MCF 10A (cell line): ENCODE measurements at places on chromosomes 3 and 15. TPM values are rescaled to one million over a fixed set of nuclear protein-coding genes. Genes with fewer than 3 reads are reported as not detected.

- DNase-seq: no peak
- H3K4me1 ChIP-seq: peaks cover 6% of the 10 kb centered on the region
- no peak overlapping the region for H3K27ac ChIP-seq
Observed at GRCh38 chr3:40312661-40313226, 3.2 kb downstream of the EIF1B start.

GRCh38 chr3:187975561-187976364 lies 178.2 kb upstream of the LPP start:
- H3K4me1 ChIP-seq: peaks cover 21% of the 10 kb centered on the region
- no peaks in the 10 kb centered on the region for H3K27me3 ChIP-seq
- no peak overlapping the region for H3K27ac ChIP-seq

GRCh38 chr3:100518983-100519382 lies 26.6 kb downstream of the TMEM45A start:
- no peaks in the 10 kb centered on the region for H3K27me3 ChIP-seq
- no peaks in the 10 kb centered on the region for H3K36me3 ChIP-seq
- H3K27ac ChIP-seq: peak overlapping the region; percentile 26
- DNase-seq: peak; percentile 46
- peaks cover 16% of the 10 kb centered on the region for H3K4me1 ChIP-seq

GRCh38 chr15:99565299-99566156 lies at the start of gene MEF2A:
TSS of gene MEF2A (plus strand) at chr15:99565984. CDS start at chr15:99633120, 67,136 bp downstream.
- no peaks in the 10 kb centered on the region for H3K36me3 ChIP-seq
- H3K4me3 ChIP-seq: peak within 1 kb of the TSS; percentile 98
- peak; percentile 90 for DNase-seq
- peak within 1 kb of the TSS; percentile 89 for H3K27ac ChIP-seq
- H3K27me3 ChIP-seq: no peaks in the 10 kb centered on the region
- H3K4me1 ChIP-seq: peaks cover 10% of the 10 kb centered on the region

DNA sequence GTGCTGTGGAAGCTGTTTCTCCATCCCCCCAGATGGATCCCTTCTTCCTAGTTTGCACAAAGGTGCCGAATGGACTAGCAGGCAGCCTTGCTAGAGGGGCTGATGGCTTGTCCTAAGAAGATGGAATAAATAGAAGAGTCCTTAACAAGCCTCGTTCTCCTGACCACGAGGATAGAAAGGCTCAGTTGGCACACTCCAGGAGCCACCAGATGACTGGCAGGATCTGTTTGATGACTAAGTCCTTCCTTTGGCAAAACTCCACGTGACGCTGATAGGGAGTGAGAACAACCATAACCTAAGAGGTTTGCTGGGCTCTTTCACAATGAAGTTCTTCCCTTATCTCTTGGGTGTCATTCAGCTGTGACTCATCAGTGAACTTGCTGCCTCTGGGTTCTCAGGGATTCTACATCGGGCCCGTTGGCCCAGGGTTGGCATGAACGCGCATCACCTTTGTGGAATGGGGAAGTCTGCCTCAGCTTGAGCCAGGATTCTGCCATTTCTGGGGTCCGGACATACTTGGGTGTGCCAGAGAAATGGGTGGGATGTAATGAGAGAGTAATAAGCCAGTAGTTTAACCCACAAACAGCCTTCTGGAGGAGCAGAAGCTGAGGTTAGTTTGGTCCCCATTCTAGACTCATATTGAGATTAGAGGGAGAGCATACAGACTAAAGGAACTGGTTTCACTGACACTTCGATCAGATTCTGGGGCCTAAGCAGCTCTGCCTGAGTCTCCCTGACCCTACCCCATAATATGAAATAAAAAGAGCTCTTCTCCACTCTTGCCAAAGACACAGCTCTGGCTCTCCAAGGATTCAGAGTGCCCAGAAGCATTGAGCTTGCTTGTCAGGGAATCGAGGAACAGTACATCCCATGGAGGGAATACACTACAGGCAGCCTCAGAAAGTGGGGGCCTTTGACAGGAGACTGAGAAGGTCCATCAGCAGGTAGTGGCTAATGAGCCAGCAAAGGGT lies 2.0 kb upstream of the MELTF start:
- H3K4me1 ChIP-seq: peaks cover 25% of the 10 kb centered on the region
- DNase-seq: peak; percentile 100

- no peaks in the 10 kb centered on the region for H3K27me3 ChIP-seq
- H3K4me3 ChIP-seq: peak overlapping the region; percentile 38
- no peaks in the 10 kb centered on the region for H3K36me3 ChIP-seq
- peak overlapping the region; percentile 83 for H3K27ac ChIP-seq
- DNase-seq: peak; percentile 50
- peaks cover 13% of the 10 kb centered on the region for H3K4me1 ChIP-seq
Observed at GRCh38 chr15:98035577-98036010, 75.1 kb downstream of the ARRDC4 start.

DNA sequence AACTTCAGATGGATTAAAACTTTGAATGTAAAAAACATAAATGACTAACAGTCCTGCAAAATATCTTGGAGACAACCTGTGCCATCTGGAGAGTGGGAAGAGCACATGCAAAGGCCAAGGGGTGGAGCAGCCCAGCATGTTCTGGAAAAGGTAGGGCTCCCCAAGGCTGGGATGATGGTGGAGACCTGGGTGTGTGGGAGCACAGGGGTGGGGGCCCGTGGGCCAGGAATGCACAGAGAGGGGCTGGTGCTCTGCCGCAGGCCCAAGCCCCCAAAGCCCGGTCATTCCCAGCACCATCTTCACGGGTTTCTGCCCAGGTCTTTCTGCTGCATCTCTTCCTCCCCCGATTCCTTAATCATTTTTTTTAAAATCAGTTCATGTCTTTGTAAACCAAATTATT lies 9.7 kb upstream of the GATA2 start:
- peaks cover 40% of the 10 kb centered on the region for H3K27me3 ChIP-seq
- no peak overlapping the region for H3K27ac ChIP-seq
- H3K4me1 ChIP-seq: no peaks in the 10 kb centered on the region
- H3K36me3 ChIP-seq: no peaks in the 10 kb centered on the region

GRCh38 chr3:141335531-141336061 lies 32.7 kb upstream of the ZBTB38 start:
- H3K36me3 ChIP-seq: no peaks in the 10 kb centered on the region
- no peak overlapping the region for H3K4me3 ChIP-seq

GRCh38 chr15:63605816-63606215 lies 8.6 kb downstream of the FBXL22 start:
- H3K36me3 ChIP-seq: peaks cover 6% of the 10 kb centered on the region
- no peaks in the 10 kb centered on the region for H3K27me3 ChIP-seq
- peaks cover 7% of the 10 kb centered on the region for H3K4me1 ChIP-seq
- H3K27ac ChIP-seq: no peak overlapping the region
- H3K4me3 ChIP-seq: no peak overlapping the region
- no peak for DNase-seq

- H3K4me3 ChIP-seq: peak overlapping the region; percentile 45
- H3K27ac ChIP-seq: peak overlapping the region; percentile 52
- DNase-seq: peak; percentile 90
- peaks cover 40% of the 10 kb centered on the region for H3K4me1 ChIP-seq
- no peaks in the 10 kb centered on the region for H3K27me3 ChIP-seq
Observed at GRCh38 chr3:183324083-183324482, 71.0 kb downstream of the B3GNT5 start.

DNA sequence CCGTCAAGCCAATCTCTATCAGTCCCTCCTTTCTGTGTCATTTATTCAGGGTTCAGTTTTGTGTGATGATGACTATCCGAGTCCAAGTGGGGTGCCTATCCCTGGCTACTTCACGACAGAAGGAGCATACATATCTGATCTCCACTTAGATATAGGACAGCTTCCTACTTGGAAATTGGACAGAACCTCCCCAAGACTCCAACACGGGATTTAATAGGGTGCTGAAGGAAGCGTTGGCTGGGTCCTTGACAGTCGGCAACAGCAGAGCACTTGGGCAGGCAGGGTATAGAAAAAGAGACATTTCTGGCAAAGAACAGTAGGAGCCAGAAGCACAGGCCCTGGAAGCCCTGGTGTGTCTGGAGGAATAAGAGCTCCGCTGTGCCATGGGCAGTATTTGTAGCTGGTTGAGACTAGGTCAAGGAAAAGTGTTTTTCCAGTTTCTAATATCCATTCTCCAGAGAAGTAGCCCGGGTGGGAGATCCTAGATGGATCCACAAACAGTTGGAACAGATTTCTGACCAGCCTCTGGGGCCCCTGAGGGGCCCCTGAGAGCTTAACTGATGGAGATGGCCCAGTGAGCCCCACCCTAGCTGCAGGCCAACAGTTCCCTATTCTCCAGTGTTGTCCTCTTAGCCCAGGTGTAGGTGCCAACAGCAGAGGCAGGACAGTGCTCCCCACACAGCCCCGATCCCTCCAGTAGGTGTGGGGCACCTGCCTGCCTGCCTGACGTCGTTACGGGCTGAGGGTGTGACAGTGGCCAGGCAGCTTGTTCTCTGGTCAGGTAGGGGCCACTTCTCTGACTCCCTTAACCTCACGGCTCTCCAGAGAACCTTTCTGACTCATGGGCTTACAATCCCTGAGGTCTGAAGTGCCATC lies 130.8 kb downstream of the CHCHD6 start:
- peak overlapping the region; percentile 41 for H3K27ac ChIP-seq
- peak; percentile 23 for DNase-seq
- H3K27me3 ChIP-seq: no peaks in the 10 kb centered on the region
- no peaks in the 10 kb centered on the region for H3K36me3 ChIP-seq
- H3K4me1 ChIP-seq: peaks cover 25% of the 10 kb centered on the region

- DNase-seq: no peak
- no peak overlapping the region for H3K4me3 ChIP-seq
- H3K27me3 ChIP-seq: no peaks in the 10 kb centered on the region
- H3K36me3 ChIP-seq: no peaks in the 10 kb centered on the region
Observed at GRCh38 chr15:33204926-33205325, 10.4 kb upstream of the FMN1 start.

DNA sequence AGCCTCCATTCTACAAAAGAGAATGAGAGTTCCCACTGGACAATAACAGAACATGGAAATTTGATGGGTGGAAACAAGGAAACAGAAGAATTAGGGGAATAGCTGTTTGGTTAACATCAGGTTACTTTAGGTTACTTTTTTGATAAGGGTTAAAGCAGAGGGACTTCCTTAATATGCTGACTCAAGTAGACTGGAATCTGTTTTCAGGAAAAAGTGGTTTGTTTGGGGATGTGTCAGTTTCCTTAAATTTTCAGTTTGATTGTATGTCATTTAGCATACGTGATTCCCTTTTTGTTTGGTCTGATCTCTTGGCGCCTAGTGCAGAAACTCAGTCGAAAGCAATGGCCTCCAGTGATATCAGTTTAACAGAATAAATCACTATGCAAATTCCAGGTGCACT lies 411.8 kb upstream of the GRM7 start:
- no peaks in the 10 kb centered on the region for H3K27me3 ChIP-seq
- no peak overlapping the region for H3K4me3 ChIP-seq
- peaks cover 11% of the 10 kb centered on the region for H3K4me1 ChIP-seq
- no peaks in the 10 kb centered on the region for H3K36me3 ChIP-seq
- DNase-seq: no peak

- H3K4me3 ChIP-seq: no peak overlapping the region
- no peaks in the 10 kb centered on the region for H3K36me3 ChIP-seq
- no peaks in the 10 kb centered on the region for H3K4me1 ChIP-seq
- DNase-seq: no peak
- no peaks in the 10 kb centered on the region for H3K27me3 ChIP-seq
- no peak overlapping the region for H3K27ac ChIP-seq
Observed at GRCh38 chr15:35150361-35150760, 65.3 kb upstream of the NANOGP8 start.

- no peak for DNase-seq
- no peaks in the 10 kb centered on the region for H3K27me3 ChIP-seq
- H3K4me3 ChIP-seq: no peak overlapping the region
Observed at GRCh38 chr3:81558106-81558505, 203.3 kb downstream of the GBE1 start.

DNA sequence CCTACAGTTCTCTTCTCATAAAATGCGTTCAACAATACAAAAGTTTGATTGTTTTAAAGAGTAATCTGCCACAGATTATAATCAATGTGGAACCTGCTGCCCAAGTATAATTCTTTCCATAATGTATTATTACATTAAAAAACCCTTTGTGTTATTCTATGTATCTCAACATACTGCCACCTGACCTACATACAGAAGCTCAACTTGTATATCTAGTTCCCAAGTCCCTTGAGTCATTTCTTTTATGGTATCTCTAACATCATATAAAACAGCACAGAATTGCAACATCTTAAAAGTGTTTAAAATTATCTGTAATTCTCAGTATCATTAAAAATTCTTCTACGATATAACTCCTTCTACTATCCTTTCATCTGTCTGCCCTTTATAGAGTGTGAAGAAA lies 70.3 kb downstream of the TBL1XR1 start:
- no peak overlapping the region for H3K4me3 ChIP-seq
- H3K27me3 ChIP-seq: no peaks in the 10 kb centered on the region
- H3K36me3 ChIP-seq: peaks cover 25% of the 10 kb centered on the region

GRCh38 chr15:74396445-74397238 lies 29.2 kb upstream of the CYP11A1 start:
- DNase-seq: peak; percentile 85
- no peak overlapping the region for H3K4me3 ChIP-seq
- no peaks in the 10 kb centered on the region for H3K27me3 ChIP-seq
- no peaks in the 10 kb centered on the region for H3K36me3 ChIP-seq
- peaks cover 38% of the 10 kb centered on the region for H3K4me1 ChIP-seq

DNA sequence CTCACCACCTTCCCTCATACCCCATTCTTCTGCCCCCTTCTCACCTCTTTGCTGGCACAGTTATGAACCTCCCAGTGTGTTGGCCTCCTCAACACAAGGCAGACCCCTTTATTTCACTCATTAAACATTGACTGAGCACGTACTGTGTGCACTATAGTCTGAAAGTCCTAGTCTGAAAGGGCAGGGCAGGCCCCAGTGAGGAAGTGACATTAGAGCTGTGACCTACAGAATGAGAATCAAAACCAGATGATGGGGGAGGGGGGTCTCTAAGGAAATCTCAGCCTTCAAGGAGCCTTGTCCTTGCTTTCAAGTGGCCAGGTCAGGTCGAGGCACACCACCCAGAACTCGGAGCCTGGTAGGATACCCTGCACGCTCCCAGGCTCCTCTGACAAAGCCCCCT lies 3.5 kb downstream of the SLC28A1 start:
- H3K27ac ChIP-seq: no peak overlapping the region
- no peak for DNase-seq
- H3K4me1 ChIP-seq: no peaks in the 10 kb centered on the region
- H3K36me3 ChIP-seq: no peaks in the 10 kb centered on the region

DNA sequence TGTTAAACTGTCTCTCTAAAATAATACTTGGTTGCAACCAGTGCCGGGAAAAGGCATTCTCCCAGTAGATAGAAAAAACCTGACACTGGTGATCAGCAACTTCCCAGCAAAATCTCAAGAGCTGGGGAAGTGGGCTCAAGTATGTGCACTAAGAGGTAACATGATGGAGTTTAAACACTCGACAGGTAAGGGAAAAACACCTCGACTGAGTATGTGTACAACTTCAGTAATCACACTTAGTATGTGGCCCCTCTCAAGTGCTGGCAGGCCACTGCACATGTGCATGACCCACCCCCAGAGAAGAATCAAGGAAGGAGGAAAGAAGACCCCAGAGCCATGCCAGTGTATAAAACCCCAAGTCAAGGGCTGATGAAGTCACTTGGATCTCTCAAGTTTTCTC lies 27.4 kb downstream of the SPESP1 start:
- H3K27ac ChIP-seq: no peak overlapping the region
- H3K4me3 ChIP-seq: no peak overlapping the region
- H3K27me3 ChIP-seq: no peaks in the 10 kb centered on the region
- H3K36me3 ChIP-seq: no peaks in the 10 kb centered on the region
- no peak for DNase-seq

- peaks cover 9% of the 10 kb centered on the region for H3K27me3 ChIP-seq
- H3K4me1 ChIP-seq: no peaks in the 10 kb centered on the region
- no peak for DNase-seq
Observed at GRCh38 chr15:60824196-60824595, 345.3 kb upstream of the ICE2 start.

GRCh38 chr15:91465086-91465485 lies 365.0 kb downstream of the SV2B start:
- H3K4me1 ChIP-seq: no peaks in the 10 kb centered on the region
- H3K4me3 ChIP-seq: no peak overlapping the region
- no peak overlapping the region for H3K27ac ChIP-seq

FBN1 gene
- 14.3 and 24.2 TPM in 2 replicates for total RNA-seq

ITIH1 gene
- total RNA-seq: not detected in 2 replicates

SEMA3B gene
- total RNA-seq: 7.6 and 12.5 TPM in 2 replicates

THSD4 gene
- 36.3 and 38.2 TPM in 2 replicates for total RNA-seq

SNX4 gene
- 20.4 and 26.4 TPM in 2 replicates for total RNA-seq

FGF12 gene
- 0.09 TPM in 1 of 2 replicates, not detected in the other for total RNA-seq
